ENCODE measurements at places on chromosomes 2 and 18.
A peak's percentile ranks its signal among the peaks of the same experiment; 100 is the strongest.

DNA sequence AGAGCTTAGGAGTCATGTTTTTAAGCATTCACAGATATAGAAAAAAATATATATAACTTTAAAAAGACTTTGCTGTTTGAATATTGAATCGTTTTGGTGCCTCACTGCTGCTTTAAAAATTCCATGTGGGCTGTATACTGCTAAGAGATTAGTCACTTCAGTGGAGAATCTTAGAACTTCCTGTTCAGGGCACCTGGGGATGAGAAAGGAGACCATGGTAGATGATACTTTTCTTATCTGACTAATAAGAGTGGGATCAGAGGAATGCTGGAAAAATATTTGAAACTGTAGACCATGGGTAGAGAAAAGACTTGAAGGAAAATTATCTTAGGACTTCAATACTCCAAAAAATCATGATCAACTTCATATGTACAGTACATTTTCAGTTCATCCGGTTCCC, 442.2 kb upstream of the SETBP1 start:
- DNase-seq, result no peak

DNA sequence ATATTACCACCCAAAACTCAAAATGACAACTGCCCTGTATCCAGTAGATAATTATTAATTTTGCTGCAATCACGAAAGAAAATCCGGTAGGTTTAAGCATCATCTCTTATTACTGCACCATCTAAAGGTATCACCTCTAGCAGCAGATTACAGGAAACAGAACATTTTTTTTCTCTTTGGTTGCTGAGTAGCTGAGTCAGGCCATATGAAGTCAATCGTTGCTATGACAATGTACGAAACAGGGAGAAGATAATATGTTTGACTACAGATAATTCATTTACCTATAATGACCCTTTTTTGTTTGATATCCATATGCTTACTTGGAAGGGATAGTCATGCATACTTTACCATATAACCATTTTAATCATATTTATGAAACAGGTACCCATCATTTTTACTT, 831.6 kb upstream of the CHAC2 start:
- DNase-seq, result no peak

DNA sequence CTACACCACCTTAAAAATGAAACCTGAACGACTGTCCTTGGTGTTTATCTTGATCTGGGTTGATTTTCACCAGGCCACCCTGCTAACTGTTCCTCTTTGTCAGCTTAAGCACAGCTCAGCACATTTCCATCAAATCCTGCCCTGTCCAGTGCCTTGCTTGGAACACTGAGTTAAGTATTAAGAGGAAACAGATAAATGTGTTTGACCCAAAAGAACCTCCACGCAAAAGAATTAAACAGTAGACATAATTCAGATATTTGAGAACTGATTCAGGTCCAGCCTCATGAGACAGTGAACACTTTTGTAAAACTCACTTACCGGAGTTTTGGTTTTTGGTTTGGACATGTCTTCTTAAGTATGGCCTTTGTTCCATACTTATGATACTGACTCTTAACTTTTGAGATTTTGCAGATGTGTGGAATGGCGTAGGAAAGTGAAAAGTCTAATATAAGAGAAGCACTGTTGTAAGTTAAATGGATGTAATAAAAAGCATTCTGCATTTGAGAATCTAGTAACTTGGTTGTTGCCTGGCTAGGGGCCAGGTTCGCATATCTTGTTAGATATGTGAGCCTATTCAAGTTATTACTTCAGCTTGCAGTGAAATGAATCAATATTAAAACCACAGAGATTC, 88.9 kb upstream of the SERPINE2 start:
- no peak for DNase-seq

DNA sequence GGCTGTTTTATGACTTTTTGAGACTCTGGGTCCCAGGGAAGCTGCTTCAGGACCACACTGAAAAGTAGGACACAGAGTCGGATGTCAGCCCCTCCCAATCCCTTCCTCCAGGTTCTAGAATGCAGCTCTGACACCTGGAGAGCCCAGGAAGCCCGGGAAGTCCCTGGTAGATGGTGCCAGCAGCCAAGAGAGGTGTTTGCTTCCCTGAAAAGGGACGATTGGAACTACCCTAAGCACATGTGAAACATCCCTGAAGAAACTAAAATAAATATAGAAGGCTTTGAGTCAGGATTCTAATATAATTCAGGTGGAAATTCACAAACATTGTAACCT, 163.2 kb upstream of the CYRIA start:
- no peak for DNase-seq

DNA sequence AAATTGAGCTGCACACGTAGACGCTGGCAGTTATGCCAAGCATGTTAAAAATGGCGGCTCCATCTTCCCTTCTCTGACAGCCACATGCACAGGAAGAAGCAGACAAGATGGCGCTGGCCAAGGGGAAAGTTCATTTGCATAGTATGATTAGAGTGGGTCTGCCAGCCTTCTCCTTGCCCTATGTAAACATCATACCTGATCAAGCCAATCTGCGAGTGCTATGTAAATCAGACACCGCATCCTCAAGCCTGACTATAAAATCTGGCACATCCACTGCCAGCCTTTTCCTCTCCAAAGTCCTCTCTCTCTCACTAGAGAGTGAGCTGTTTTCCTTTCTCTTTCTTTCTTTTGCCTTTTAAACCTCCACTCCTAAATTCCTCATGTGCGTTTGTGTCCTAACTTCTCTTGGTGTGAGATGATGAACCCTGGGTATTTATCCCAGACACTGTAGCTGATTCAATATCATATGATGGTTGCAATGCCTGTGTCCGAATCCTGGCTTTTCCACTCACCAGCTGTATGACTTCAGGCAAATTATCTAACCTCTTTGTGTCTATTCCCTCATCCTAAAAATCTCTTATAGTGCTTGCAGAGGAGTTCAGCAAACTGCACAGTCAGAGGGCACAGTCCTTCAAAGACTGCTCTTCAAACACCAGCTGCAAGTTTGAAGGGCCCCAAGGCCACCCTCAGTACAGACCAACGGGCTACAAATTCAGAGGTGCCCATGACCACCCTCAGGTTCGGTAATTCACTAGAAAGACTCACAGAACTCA, 39.3 kb upstream of the ITSN2 start:
- no peak for DNase-seq

- DNase-seq, result no peak
Observed at GRCh38 chr2:69932596-69932922, 17.6 kb downstream of the MXD1 start.

GRCh38 chr2:231689124-231689893, 19.0 kb upstream of the PTMA start:
- no peak for DNase-seq

DNA sequence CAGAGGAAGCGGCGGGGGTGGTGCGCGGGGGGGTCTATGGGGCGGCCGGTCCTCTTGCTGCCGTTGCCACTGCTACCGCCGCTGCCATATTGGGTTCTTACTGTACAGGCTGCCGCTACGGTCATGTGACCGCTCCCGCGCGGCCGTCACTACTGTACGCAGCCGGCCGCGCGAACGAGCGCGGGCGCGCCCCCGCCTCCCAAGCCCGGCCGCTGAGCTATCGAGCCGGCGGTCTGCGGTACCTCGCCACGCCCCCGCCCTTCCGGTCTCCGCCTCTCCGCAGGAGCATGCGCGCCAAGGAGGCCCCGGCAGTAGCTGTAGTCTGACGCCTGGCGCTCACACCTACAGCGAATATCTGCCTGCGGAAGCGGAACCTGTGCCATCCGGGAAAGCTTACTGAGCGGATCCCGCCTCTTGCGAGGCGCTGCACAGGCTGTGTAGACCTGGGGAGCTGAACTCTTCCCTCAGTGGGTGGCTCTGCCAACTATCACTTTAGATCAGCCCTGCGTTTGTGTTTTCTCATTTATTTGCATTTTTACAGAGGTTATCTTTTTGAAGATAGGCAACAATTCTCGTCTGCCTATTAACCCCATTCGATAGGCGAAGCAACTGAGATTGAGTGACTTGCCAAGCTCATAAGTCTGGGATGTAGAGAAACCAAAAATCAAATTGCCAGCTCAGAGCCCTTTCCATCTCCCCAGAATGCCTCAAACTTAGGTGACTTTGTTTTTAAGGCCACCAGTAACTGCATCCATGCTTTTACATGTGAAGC, at the start of gene ASXL2:
Gene ASXL2 (minus strand): TSS at position 127 of the 772 bp plus-strand sequence. CDS start 265 bp downstream, outside the sequence.
- peak; percentile 96 for DNase-seq
